ENCODE measurements at places on chromosomes 11 and 22.

DNA sequence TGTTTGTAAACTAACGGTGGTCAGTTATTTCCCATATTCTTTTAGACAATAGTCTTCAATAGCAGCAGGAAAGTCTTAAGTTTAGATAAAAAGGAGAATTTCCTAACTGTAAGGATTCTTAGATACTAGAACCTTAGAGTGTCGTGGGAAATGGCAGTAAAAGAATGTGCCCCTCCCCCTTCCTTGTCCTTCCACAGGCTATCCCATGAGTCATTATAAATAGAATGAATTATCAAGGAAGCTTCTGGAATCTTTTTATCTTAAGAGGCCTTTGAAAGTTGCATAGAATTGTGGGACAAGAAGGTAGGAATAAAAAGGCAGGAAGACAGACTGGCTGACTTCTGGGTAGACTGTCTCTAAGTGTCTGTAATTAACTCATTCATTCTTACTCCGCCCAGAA is 165.2 kb upstream of the TBCEL start:
- DNase-seq, result no peak

- no peak for DNase-seq
Measured at GRCh38 chr11:131518305-131518838, 148.0 kb downstream of the NTM start.

DNA sequence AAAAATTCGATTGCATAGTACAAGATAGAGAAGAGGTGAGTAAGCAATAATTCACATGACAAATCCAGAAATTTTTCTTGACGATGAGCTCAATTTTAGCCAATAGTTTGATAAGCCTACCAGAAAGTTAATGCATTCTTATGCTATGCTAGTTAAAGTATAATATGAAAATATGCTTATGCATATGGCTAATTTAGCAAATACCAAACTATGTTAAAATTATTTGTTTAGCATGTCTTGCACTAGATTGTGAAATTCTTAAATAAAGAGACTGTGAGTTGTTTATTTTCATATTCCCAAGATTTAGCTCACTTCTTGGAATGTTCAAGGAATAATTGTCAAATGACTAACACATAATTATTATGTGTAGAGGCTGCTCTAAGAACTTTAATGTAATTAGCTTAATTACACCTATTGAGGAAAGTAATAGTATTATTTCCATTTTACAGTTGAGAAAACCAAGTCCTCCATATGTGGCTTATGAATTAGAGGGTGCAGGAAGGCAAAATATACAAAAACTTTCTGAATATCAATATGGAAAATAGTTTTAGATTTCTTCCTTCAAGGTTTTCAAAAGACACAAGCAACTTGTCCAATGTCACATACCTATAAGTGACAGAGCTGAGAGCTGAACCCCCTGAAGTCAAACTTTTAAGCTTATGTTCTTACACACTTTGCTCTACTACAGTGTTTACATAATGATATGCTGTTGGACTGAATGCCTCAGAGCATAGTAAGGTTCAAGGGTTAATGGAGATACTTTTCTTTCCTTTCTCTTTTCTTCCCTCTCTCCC is 45.9 kb upstream of the ARHGAP20 start:
- no peak for DNase-seq

DNA sequence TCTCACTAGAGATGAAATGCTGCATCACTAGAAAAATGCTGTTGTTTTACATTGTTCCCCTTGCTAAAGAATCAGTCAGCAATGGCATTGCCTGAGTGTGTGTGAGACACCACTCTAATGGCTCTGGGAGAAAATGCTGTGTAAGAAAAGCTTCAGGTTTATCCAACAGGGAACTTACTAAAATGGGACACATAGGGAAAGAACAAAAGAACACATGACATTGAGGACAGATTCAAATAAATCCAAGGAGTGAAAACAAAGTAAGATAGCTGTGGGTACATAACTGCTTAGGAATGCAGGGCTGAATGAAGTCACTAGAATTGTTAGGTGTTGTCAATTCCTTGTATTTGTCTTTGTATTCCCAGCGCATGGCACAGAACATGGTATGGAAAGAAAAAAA is 24.2 kb downstream of the BLID start:
- DNase-seq, result no peak

DNA sequence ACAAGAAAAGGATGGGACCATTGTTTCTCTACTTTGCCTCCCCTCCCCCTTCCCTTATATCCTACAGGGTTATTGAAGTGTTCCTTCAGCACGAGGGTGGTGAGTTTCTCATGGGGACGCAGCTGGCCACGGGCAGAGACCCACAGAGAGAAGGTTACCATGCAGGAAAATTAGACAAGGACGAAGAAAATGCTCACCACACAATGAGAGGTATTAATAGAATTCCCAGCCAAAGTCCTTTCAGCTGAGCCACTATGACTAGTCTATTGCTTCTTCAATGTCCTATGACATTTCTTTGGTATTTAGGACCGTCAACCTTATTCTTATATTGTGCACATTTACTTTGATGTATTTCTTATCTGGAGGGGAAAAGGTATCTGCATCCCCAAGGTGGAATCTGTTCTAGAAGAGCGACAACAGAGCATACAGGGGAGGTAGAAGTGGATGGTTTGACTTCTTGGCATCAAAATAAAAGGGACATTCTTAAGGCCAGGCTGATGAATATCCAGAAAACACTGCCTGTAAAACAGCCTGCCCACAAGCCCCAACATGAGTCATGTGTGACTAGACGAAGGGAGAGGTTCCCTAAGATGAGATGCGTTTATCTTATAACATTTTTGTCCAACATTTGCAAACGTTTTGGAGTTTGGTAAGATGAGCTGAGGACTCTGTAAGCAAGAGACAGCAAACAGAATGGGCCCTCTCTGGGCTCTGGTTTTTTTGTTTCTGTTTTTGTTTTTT is 209.8 kb upstream of the NARS2 start:
- DNase-seq, result no peak

DNA sequence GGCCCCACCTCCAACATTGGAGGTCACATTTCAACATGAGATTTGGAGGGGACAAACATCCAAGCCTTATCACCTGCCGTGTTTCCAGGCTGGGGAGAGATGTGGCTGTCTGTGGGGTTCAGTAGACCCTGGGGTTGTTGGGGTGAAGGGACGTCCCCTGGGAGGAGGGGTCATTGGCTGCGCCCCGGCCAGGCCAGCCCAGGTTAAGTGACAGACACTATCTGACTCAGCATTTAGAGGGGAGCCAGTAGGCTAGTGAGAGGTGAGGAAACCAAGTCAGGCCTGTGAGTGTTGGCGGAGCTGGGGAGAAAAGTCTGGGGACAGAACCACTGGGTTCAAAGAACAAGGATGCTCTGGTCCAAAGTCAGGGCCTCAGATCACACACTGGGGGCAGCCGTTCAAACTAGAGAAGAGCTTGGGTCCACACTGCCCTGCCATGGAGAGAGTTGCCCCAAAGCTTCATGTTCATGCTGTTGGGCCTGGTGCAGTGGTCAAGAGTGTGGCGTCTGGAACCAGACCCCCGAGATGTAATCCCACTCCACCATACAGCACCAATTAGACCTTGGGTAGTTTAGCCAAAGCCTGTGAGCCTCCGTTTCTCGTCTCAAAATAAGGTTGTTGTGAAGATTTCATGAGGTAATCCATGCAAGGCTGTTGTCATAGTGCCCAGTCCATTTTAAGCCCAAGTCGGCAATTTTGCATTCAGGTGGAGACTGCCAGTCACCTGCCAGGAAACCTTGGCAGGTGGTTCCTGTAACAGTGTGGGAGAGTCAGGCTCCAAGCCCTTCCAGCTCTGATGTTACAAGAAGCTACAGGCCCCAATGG is 1289.6 kb downstream of the TBC1D22A start:
- DNase-seq, result no peak

DNA sequence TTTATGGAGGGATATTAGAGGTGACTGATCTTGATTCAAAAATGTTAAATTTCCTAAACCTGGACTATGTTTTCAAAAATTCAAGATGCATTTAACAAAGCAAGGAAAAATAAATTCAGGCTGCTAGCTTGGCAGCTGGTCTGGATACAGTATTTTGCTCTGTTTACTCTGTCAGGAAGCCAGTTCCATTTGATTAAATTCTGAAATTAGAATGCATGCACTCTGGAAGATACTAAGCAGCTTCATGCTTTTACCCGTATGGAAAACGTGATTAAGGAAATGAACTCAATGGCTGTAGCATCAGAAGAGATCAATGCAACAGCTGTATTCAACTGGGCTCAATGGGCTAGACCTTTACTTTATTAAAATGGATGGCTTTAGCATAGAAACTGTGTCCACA is 14.2 kb downstream of the C11orf71 start:
- DNase-seq, result peak; percentile 25

- no peak for DNase-seq
Measured at GRCh38 chr11:69003301-69003865, 9.7 kb downstream of the MRGPRF start.

DNA sequence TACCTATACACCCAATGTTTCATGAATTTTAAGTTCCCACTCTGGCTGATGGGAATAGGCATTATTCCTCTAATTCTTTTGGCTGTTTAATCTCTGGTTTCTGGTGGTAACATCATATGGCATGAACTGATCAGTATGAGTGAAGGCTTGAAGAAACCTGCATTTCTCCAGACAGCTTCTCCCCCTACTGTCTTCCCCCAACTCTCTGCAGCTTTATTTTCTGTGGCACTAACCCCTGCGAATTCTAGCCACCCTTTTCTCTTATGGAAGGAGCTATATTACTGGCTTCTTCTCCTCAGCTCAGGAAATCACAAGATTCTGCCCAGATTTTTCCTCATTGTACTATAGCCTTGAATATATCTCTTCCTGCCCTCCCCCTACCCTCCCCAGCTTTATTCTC is 57.1 kb downstream of the CASP12 start:
- DNase-seq, result no peak

DNA sequence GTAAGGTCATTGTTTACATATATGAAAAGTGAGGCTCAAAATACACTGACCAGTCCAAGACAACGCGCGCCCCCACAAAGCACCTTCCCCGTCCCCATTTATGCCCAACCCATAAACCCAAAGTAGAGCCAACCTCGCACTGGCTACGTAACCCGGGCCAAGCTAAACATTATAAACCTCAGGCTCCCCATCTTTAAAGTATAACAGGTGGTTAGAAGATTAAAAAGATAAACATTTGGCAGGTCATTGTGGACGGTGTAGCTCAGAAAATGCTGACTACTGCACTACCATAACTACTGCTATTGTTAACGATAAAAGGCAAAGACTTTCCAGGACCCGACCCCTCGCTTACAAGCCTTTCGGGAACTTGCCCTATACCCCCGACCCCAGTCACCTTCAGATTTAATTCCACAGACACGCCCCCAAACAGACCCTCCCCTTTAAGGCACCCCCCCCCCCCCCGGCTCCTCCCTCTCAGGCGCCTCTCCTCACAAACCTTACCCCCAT is 470 bp downstream of the NUMA1 start:
- no peak for DNase-seq

- no peak for DNase-seq
Measured at GRCh38 chr11:114066046-114066648, 6.6 kb downstream of the ZBTB16 start.

DNA sequence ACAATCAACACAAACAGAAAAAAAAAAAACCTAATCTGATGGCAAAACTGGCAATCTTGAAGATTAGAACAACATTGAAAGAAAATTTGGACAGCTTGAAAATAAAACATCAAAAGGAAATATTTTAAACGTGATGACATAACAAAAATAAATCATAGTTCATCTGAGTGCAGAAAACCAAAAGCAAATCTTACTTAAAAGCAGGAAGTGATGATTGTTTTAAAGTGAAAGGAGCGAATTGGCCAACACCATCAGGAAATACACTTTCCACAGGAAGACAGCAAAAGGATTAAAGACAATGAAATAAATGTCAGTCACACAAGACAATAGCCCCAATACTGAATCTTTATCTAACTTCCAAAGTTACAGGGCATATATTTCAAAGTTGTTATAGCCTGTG is 696.5 kb upstream of the CHORDC1 start:
- DNase-seq, result no peak

DNA sequence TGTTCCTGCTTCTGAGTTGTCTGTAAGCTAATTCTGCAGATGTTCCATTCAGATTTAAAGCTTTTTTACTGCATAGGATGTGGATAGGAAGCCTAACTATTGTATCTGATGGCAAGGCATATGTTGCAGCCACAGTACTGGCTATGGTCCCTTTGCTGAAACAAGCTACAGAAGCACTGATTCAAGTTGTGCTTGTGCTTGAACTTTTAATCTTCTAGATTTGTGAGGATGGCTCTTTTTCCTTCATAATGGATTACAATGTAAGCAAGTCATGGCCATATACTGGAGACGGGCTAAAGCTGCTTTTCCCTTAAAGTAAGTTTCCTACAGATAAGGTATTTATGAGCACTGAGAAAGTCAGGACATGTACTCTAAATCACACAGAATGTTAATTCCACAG is 138.7 kb downstream of the PGR start:
- no peak for DNase-seq

- DNase-seq, result no peak
Measured at GRCh38 chr11:65790104-65790901, 3.4 kb downstream of the OVOL1 start.

DNA sequence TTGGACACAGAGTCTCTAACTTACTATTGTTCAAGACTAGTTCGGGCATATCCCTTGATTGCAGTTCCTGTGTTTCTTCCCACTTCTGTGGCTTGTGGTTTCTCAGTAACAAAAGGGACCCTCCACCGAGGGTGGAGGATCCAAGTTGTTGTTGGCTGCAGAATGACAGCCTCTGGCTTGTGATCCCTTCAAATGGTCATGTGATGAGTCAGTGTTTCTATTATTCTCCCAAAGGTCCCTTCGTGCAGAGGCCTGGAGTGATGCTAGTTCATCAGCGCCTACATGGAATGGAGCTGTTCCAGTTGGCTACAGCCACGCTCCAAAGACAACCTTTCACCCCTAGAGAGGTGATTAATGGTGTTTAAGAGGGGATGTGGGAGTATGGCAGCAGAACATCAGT is 2.6 kb upstream of the VWCE start:
- DNase-seq, result peak; percentile 21

GRCh38 chr11:117560780-117561530 is 233.3 kb downstream of the CEP164 start:
- no peak for DNase-seq

- DNase-seq, result no peak
Measured at GRCh38 chr11:126345759-126346585, 9.5 kb upstream of the ST3GAL4 start.

Data from eye (tissue), 1 donor.